ENCODE measurements at places on chromosomes 2 and 18.

DNA sequence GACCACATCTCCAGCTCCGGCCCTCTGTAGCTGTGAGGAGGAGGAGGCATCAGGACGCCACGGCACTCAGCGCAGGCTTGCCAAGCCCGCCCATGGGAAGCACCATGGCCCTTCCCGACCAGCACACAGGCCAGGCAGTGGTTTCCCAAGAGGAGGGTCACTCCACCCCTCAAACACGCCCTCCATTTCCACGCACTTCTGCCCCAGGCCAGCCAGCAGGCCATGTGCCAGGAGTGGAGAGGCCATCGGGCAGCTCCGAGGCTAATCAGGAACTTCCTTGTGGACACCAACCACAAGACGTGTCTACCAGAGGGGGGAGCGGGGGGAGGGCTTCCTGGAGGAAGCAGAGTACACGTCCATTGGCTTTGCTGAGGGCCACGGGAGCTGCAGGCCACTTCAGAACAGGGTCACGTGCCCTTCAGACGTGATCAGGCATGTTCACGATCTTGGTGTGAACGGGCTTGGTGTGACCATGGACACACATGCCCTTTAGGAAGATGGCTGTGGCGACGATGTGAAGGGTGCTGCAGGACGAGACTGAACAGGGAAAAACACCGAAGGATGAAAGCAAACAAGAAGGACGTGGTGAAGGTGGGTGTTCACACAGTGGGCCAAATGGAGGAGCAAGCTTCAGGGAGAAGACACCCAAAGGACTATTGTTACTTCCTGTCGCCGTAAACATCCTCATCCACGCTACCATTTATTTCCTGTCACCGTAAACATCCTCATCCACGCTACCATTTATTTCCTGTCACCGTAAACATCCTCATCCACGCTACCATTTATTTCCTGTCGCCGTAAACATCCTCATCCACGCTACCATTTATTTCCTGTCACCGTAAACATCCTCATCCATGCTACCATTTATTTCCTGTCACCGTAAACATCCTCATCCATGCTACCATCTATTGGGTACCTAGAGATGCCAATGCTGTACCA, 6.5 kb upstream of the MTERF4 start:
- no peak for DNase-seq

DNA sequence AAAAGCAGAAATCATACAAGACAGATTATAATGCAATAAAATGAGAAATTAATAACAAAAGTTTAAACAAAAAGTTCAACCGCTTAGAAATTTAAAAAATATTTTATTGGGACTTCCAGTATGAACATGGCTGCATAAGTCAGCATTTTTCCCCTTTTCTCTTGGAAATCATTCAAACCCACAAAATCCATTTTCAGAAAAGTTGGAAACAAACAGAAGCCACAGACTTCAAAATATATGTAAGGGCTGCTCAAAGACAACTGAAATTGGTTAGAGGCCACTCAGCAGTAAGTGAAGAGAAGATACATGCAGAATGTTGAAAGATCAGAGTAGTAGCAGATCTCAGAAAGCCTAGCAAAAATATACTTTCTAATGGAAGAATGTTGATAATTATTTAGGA, 194.0 kb downstream of the DYSF start:
- DNase-seq: no peak

DNA sequence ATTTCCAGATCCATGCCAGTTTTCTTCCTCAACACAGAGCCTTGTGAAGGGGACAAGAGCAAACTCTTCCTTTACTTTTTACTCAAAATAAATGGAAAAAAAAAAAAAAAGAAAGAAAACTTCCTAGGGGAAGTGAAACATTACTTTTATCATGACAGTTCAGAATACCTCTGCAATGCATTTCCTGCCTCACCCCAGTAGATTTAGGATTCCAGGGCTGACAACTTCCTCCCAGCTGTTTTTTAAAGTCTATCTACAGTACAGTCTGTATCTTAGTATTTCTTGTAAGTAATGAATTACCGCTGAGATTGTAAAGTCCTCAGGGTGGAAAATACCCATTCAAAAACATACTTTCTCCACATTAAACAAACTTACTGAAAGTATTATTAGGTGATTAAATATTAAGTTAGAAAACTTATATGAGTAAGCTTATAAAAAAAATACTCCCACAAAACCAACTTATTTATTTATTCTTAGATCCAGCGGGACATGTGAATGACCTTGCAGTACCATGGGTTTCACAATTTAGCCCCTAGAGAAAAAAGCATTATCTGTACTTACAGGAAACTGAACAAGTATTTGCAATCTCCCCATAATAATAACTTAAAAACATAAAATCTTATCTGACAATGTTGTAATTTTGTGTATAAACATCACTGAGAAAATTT, 117.7 kb downstream of the RBMS1 start:
- DNase-seq: peak; percentile 68

DNA sequence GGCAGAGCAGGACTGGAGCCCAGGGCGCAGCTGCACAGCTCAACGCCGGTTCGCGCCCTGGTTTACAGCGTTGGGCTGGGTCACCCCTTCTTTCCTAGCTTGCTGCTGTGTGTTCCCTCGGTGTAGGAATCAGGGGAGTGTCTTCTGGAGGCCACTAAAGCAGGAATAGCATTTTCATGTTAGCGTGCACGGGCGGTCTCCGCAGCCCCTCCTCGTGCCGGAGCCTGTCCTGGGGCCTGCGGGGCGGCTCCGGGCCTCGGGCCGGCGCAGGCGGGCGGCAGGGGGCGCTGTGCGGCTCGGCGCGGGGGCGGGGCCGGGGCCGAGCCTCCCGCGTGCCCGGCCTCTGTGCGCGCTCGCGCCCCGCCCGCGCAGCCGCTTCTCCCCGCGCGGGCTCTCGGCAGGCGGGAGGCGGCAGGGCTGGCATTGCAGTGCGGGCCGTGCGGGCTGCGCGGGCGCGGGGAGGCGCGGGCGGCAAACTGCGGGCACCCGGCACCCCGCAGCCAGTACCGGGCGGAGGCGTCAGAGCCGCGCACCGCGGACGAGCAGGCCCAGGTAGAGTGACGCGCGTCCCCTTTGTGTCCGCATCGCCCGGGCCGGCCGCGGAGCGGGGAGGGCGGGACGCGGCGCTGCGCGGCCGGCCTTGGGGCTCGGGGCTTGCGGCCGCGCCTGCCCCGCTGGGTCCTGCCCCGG, at the start of gene RNF144A:
TSS of gene RNF144A (plus strand) at position 342 of the 690 bp plus-strand sequence. CDS start 79,515 bp downstream, outside the sequence.
- peak; percentile 57 for DNase-seq

GRCh38 chr2:152477347-152478092, 142.5 kb downstream of the FMNL2 start:
- no peak for DNase-seq

GRCh38 chr2:238570391-238570790, 143.7 kb downstream of the ASB1 start:
- DNase-seq: no peak

DNA sequence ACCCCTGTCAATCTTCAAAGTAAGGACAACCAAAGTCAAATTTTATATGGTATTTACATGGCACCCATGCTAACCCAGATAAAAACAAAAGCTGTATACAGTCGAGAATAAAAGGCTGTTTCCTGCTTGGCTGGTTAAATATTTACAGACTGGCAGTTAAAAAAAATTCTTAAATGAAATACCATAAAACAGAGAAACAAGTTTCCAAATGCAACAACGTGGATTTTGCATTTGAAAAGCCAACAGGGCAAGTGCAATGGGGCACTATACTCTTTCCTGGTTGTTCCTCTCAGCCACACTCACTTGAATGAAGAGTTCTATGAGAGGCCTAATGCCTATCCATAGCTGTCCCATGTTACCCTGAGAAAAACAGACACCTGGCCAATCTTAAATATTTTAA, 6.1 kb upstream of the NR4A2 start:
- DNase-seq: no peak
